D721Med (cell line): ENCODE measurements at places on chromosomes 6 and 20.

DNA sequence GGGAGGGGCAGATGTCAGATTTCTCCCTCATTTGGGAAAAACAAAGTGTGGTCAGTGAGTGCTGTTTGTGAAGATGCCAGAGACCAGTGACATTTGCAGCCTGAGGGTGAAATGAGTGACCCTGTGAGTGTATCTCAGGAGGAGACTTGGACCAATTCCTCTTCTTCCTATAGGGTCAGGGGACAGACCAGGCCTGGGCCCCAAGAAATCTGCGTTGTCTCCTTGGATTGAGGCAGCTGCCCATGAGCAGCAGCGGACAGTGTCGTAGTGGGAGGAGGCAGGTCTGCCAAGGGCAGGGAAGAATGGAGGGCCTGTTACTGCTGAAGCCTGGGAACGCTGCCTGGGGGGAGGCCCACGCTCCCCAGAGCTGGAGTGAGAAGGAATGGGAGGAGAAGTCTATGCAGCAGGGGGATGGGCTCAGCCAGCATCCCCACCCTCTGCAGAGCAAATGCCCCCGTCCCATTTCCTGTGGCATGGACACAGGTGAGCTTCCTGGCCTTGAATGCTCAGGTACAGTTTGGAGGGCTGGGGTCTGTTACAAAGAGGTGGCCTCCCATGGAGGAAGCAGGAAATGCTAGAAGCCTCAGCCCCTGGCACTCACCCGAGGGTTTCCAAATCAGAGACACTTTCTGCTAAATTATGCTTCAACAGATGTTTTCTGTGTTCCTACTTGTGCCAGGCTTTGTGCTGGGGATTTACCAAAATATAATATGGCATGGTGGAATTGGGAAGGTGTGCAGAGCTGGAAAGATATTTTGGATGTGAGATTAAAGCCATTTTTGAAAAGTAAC, 29.8 kb downstream of the DAAM2 start:
- DNase-seq: no peak

- DNase-seq: no peak
Measured at GRCh38 chr6:148440016-148440415, 97.4 kb downstream of the SASH1 start.

DNA sequence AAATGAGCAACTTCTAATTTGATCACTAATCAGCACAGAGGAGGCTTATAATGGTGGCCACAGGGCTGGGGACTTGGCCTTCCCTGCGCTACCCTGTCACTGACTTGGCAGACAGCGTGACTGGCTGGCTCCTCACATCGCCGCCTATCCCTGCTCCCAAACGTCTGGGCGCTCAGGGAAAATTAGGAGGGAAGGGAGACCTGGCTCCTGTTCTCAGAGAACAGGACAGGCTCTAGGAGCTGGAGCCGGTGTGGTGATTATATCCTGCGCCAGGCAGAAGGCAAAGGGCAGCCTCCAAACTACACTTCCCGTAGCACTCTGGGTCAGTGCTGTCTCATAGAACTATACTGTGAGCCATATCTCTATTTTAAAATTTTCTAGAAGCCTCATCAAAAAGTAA, 53.4 kb downstream of the VEGFA start:
- no peak for DNase-seq

DNA sequence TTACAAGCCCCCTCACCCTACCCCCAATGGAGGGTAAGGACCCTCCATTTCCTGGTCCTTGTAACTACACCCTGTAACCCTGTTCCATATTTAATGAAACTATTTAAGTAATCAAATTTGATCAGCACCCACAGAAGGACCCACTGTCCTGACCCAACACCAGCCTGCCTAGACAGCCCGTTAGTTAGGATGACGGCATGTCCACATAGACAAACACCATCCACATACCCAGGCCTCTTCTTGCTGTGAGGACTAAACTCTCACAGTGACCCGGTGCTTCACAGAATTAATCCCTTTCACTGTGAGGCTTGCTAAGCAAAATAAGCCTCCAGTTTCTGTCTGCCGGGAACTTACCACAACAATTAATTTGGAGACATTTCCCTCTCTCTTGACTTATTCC, 32.8 kb upstream of the FOXQ1 start:
- no peak for DNase-seq

DNA sequence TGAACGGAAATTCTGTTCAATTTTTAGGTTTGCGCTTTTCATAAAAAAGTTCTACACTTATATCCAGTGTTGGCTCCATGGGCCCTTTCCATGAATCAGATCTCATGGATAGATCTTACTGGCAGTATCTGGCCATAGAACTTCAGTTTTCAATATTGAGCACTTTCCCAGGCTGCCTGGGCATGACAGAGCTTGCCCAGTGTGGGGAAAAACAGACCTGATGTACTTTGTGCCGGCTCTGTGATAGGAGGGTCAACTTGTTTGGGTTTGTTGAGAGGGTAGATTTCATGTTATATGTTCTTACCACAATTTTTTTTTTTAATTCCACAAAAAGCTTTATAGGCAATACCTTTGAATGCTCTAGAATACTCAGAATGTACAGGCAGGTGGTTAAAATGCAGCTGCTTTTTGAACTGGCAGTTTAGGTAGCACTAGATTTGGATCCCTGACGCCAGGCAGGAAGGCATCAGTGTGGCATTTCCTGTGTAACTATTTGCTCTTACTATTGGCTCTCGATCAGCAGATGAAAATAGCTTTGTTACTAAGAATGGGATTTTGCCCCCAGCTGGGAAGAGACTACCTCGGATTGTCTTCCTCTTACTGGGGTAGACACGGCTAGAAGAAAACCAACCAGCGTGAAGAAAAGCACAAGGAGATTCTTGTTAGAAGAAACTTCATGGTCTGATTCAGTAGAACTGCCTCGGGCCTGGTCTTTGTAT, 404.9 kb upstream of the SOX4 start:
- DNase-seq: no peak

DNA sequence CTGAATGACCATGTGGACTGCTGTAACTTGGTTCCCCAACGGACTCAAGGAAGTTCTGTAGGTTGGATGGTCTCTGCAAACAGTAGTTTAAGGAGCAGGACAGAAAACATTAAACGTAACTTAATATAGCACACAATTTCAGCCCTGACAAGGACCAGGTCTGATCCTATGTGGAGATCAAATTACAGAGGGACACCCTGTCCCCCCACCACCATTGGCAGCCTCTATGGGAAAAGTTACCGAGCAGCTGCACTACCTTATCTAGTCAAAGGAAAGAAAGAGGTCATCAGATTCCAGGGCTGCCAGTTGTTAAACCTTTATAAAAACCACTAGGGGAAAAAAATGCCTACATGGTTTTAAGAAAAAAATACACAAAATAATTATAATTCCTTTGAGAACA, 191.5 kb upstream of the RSPO3 start:
- DNase-seq: no peak
